NCI-H2029 (cell line): ENCODE measurements at places on chromosomes 16 and 17.

GRCh38 chr17:68533887-68534694, 21.9 kb downstream of the PRKAR1A start:
- DNase-seq = no peak

GRCh38 chr17:77420804-77421629, 280.2 kb downstream of the SEC14L1 start:
- DNase-seq = peak; percentile 83

DNA sequence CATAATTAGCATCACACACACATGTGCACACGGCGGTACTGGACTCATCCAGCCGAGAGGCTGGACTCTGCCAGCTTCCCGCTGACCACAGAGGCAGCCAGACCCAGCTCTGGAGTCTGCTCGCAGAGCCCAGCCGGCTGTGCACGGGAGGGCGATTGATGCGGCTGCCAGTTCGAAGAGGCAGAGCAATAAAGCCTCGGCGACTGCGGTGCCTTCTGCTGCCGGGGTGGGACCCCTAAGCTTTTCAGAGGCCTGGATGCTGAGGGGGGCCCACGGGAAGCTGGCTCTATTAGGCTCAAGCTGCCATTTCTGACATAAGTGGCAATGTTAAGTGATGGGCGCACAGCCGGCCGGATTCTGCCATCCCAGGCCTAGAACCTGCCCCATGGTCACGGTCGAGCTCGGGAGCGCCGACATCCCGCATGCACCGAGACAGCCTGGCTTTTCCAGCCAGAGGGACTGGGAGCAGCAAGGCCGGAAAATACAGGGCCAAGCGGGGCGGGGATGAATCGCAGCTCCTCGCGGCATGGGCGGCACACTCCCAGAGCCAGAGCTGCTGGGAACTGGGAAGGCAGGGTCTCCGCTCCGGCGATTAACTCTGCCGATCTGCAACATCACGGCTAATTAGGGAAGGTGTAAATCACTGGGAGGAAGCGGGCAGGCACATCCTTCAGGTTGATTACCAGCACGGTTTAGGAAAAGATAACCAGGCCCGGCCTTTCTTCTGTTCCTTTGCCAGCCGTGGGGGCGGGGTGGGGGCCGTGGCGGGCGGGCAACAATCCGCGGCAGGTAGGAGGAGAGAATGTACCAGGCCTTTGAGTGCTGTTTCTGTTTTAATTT, 57.7 kb downstream of the TBC1D16 start:
- no peak for DNase-seq

DNA sequence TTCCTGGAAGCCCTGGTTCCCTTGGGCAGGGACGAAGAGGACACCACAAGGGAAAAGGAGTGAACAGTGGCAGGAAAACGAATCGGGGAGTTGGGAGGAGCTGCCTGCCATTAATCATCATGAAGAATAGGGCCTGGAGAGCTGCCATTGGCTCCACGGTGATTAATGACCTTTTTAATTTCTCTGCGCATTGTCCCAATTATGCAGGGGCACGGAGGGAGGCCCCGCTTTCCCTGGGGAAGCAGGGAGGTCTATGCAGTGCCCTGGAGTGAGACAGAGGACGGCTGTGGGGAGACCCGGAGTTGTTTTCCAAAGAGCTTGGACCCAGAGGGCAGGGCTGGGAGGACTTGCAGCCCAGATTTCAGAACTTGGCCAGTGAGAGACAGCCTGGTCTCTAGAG, 338.9 kb upstream of the C16orf82 start:
- no peak for DNase-seq

GRCh38 chr17:9199571-9200551, 178.6 kb downstream of the NTN1 start:
- DNase-seq = no peak

GRCh38 chr17:36205637-36206485, 5.0 kb upstream of the CCL4L2 start:
- no peak for DNase-seq

- DNase-seq = no peak
These were observed 32.8 kb upstream of the RCVRN start for GRCh38 chr17:9937901-9938300.

DNA sequence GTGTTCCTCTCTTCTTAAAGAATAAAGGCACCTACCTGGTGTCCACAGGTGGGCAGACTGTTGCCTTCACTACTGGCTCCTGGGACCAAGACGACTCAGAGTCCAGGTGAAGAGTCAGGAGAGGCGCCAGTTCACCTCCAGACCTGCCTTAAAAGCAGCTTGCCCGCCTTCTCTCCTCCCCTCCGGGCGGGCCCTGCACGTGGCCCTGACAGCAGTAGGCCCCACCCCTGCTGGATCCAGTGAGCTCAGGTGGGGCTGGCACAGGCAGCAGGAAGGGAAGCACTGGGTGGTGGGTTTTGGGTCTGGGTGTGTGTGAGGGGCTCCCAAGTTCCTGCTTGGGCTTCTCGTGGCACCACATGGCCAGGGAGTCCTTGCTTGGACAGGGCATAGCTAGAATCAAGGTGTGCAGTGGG, at the start of gene TNS4:
Gene TNS4 (minus strand): TSS at position 125 of the 413 bp plus-strand sequence. CDS start 5,198 bp downstream, outside the sequence.
- DNase-seq = peak; percentile 14
